ENCODE measurements at places on chromosomes 16 and 17.
A peak's percentile ranks its signal among the peaks of the same experiment; 100 is the strongest.

DNA sequence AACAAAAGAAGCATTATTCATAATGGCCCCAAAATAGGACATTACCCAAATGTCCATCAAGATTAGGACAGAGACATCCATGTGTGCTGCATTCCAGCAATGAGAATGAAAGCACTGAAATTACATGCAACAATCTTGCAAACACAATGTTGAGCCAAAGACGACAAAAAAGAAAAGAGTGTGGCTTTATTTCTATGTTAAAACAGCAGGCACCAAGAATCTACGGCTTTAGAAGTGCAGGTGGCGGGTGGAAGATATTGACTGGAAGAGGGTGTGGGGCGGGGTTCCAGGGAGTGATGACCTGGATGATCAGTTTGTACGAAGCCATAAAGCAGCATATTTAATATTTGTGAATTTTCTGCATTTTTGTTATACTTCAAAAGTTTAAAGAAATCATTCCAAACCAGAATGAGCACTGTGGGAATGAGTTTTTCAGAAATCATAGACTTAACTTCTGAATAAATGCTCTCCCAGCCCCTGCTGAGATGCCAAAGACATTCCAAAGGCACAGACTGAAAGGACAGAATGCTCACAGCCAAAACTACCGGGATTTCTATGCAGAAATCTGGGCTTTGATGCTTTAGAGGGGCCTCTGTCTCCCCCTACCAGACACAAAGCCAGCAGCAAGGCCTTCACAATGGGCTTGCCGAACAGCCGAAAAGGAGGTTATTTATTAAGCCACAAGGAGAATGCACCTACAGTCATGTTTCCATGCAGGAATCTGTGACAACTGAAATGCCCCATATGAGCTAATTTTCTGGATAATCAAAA is 361.6 kb downstream of the GRIN2A start:
- DNase-seq: no peak

- DNase-seq: no peak
Measured at GRCh38 chr17:63950940-63951907, 19.1 kb upstream of the CD79B start.

DNA sequence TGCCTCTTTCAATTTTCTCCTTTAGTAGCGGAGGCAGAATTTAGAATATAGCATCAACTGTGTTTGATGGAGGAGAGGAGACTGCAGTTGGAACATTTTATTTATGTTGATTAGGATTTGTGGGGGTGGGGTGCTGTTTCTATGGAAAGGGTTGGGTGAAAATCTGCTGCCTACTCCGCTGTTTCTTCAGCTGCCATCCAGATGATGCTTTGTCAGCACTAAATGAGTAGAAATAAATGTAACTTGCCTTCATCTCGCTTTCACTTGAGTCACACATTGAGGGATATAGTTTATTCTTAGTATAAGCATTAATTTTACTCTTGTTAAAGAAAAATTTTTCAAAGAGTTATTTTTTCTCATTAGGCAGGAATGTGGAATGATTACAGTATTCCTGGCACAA is 42.1 kb downstream of the ABHD15 start:
- DNase-seq: no peak

- no peak for DNase-seq
Measured at GRCh38 chr17:65446838-65447526, 114.5 kb downstream of the AXIN2 start.

- DNase-seq: peak; percentile 100
Measured at GRCh38 chr17:57892820-57893595, 43.2 kb upstream of the MRPS23 start.

- no peak for DNase-seq
Measured at GRCh38 chr17:3771140-3771539, 29.8 kb downstream of the ITGAE start.

- DNase-seq: peak; percentile 59
Measured at GRCh38 chr16:25257956-25258860, 563 bp upstream of the ZKSCAN2 start.

DNA sequence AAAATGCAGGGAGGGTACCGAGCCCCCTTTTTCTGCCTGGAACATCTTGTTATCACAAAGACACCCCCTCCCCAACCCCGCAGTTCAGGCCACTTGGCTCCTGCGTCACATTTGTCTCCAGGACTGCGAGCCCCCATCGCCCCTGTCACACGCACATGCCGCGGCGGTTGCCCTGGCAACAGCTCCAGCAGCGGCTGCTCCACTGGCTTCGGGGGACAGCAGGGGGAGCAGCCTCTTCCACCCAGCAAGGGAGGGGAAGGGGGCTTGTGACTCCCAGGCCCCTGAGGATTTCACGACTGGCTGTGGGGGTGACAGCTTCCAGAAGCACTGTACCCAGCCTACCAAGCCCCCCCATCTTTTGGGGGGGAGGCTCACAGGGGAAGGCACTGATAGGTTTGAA is 2.6 kb downstream of the BAIAP3 start:
- no peak for DNase-seq

- peak; percentile 66 for DNase-seq
Measured at GRCh38 chr16:16073891-16074881, 124.8 kb downstream of the ABCC1 start.

DNA sequence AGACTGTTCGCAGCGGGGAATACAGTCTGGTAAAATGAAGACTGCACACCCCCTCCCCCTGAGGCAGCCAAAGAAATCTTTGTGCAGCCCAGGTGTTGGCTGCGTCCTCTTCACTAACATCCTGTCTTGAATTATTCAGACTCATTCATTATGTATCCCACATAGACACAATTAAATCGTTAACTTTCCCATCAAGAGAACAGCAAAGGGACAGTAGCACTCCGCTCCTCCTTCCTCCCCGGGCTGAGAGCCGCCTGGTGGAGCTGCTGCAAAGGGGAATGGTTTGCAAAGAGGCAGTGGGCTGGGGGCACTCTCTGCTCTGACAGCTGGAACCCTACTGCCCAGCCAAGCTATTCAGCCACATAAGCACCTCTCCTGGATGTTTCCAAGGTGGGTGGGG is 290.0 kb upstream of the SOX9 start:
- no peak for DNase-seq

- DNase-seq: peak; percentile 82
Measured at GRCh38 chr17:869086-869485, 86.9 kb downstream of the MRM3 start.

DNA sequence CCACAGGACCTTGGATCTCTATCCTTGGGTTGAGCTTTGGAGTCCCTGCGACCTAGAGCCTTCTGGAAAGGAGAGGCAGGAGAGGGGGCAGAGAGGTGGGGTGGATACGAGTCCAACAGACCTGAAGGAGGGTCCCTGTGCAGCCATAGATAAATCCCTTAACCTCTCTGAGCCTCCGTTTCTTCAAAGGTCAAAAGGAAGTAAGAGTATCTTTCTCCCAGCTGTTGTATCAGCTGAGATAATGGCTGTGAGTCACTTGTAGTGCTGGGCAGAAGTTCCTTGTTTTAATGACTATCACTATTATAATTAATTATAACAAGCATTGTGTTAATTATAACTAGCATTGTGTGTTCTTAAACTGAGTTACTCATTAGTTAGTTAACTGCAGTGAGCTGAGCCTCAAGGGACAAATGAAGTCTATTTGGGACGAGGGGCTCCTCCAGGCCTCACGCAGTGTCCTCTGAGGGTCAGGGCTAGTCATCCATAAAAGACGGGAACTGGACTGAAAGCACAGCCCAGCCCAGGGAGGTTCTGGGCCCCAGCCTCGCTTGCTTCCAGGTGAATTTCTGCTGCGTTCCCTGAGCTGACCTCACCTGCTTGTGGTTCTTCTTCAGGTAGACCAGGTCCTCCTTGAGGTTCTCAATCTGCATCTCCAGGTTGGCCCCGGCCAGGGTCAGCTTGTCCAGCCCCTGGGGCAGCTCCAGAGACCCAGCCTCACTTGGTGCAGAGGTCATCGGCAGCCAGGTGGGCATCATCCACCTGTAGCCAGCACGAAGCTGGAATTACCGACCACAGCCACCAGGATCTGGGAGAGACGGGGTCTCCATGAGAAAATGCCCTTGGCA is 5.7 kb upstream of the KRT17 start:
- DNase-seq: no peak

DNA sequence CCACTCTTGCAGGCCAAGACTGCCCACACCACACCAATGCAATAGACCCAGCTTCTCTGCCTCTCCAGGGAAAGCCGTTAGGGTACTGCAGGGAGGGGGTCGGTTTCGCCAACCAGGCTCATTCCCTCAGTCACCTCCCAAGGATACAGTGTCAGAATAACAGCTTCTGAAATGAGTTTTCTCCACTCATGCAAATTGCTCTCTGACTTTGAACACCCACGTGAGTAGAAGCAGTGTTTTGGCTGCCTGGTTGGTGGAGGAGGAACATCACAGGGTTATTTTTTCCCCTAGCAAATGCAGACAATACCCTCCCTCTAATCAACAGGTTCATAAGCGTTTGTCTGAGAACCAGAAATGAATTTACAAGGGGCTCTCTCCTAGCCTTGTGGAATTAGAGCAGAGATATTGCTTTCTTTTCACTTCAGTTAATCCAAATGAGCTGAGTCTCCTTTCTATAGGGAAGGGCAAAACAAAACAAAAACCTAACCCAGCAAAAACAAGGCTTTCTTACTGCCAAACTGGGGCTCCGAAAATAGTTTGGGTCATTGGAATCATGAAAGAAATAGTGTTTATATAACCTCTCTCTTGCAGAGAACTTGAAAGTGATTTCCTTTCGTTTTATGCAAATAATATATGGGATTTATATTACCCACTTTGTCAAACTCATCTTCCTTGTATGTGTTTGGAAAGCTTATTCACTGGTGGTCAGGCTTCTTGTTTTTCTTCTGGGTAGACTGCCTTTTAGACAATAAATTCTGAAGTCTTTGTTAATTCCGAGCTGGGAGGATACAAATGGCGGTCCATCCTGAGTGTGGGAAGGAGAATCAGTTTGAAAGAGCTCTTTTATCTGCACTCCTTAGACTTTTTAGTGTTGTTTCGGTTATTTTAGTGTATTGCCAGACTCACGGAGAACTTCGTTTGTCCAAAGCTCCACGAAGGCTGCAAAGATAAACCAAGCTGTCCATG is 229.9 kb downstream of the MSI2 start:
- DNase-seq: no peak

GRCh38 chr17:8894673-8895578 is 27.5 kb upstream of the PIK3R6 start:
- peak; percentile 23 for DNase-seq

- no peak for DNase-seq
Measured at GRCh38 chr16:189604-190186, 9.4 kb downstream of the HBQ1 start.

GRCh38 chr17:65230040-65230439 is 92.9 kb downstream of the RGS9 start:
- DNase-seq: no peak

- no peak for DNase-seq
Measured at GRCh38 chr17:57879437-57880085, 29.7 kb upstream of the MRPS23 start.

DNA sequence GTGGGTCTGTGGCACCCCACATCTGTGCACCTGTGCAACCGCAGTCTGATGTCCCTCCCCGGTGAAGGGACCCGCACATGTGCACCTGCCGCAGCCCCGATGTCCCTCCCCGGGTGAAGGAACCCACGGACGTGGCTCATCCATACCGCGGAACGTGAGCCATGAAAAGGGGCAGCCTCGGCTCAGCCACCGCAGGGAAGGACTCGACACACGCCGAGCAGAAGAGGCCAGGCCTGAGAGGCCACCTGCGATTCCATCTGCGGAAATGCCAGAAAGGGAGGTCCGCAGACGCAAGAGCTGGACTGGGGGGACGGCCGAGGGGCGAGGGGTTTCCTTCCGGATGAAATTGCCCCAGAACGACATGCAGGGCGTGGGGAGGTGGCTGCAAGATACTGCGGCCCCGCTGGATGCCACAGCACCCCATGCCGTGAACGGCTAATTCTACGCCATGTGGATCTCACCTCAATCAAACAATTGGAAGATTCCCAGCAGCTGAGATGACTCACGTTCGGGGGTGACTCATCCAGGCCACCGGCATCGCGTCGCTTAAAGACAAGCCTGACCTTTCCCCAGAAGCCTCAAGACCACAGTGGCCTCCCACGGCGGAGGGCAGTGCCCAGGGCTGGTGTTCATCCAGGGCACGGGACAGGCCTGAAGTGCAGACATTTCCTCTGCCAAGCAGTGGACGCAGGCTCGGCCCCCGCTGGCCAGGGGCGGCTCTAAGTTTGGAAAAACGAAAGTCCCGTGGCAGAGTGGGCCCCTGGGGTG is 21.0 kb downstream of the SOX8 start:
- DNase-seq: peak; percentile 37

GRCh38 chr17:27370776-27371175 is 76.9 kb downstream of the WSB1 start:
- DNase-seq: no peak

GRCh38 chr17:36679815-36680467 is 78.6 kb downstream of the MRM1 start:
- DNase-seq: no peak

DNA sequence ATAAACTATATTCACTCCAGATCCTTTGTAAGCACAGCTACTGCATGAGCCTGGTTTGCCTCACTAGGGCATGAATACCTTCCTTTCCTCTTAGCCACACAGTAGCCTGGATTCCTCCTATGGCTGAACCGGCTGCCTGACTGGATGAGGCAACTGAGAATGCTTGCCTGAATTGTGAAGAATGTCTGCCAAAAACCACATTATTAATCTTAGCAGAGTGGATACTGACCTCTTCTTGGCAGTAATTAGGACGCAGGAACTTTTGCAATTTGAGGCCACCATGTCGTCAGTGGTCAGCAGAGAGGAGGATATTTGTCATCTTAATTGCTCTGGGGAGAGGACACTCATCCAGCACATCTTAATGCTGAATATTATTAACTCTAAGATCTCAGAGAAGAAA is 651.8 kb upstream of the GOT2 start:
- peak; percentile 80 for DNase-seq

DNA sequence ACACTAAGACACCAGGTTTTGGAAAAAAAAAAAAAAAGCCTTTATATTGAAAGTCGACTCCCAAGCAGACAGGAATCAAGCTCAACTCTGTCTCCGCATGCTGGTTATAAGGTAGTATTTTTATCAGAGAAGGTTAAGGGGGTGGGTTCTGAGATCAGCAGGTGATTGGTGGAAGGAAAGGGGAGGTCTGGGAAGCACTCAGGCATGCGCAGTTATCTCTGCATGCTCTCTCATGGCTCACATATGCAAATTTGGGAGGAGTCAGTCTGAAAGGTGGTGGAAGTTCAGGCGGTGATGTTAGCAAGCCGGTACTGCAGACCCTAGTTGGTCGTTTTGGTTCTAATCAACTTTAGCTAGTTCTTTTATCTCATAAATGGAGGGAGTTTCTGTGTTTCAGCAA is 357.6 kb upstream of the C16orf82 start:
- no peak for DNase-seq

GRCh38 chr16:85187447-85187846 is 75.2 kb upstream of the CIBAR2 start:
- DNase-seq: no peak

GRCh38 chr16:3112058-3112880 is at the start of gene ZNF205:
Gene ZNF205, plus strand, starts transcription at chr16:3112586. Its CDS starts 845 bp downstream, at chr16:3113431.
- no peak for DNase-seq

DNA sequence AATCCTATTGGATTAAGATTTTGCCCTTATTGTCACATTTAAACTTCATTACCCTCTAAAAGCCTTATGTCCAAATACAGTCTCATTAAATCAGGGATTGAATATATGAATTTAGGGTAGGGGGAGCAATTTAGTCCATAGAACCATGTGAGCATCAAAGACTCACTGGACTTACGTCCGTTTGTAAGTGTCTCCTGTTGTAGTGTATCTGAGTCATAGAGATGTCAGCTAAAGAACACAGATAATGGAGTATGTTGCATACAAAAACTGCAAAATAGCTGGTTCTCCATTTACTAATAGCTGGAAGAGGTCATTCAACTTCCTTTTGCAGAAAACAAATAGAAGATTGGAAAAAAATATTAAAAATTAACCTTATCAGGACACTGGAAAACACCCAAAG is 599.1 kb upstream of the SOX9 start:
- no peak for DNase-seq

- DNase-seq: no peak
Measured at GRCh38 chr16:86568677-86569623, 2.3 kb downstream of the FOXC2 start.
